ENCODE measurements at places on chromosomes 3 and 15. TPM values are rescaled to one million over a fixed set of nuclear protein-coding genes. Genes with fewer than 3 reads are reported as not detected.
A peak's percentile ranks its signal among the peaks of the same experiment; 100 is the strongest.

DNA sequence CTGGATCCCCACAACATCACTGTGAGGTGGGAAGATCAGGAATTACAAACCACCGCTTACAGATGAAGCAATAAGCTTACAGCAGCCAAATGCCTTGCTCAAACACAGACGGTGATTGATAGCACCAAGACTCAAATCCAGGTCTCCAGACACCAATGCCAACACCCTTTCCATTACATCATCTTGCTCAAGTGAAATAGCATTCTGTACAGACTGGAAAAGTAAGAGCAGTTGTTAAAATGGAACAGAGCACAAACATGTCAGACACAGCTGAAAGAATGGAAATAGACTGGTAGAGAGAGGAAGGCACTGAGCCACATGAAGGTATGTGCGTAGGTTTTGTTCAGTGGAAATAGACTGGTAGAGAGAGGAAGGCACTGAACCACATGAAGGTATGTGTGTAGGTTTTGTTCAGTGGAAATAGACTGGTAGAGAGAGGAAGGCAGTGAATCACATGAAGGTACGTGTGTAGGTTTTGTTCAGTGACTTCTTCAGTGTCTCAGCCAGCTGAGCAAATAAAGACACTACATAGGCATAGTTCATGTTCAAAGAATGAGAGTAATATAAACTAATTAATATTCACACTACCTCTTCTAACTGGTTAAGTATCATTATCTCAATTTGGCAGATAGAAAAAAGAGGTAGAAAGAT is 15.6 kb downstream of the CLDN1 start:
- peak; percentile 96 for ATAC-seq

- no peak for ATAC-seq
Measured at GRCh38 chr3:120212505-120212904, 72.5 kb downstream of the GPR156 start.

DNA sequence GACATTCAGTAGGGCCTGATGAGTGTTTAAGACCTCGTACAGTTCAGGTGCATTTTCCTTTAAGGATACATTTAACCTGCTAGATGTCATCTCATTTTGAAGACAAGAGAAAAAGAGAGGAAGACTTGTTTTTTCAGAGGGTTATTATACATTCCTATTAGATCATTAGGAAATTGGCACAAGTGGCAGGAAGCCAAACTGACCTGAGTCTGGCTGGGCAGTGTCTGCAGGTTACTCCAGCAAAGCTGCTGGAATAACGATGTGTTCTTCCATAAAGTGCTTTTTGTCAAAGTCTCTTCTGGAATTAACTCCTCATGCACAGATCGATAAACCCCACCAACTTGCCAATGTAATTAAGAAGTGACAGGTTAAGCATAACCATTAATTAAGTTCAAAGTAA is 396.4 kb upstream of the TPRG1 start:
- ATAC-seq: no peak

- no peak for ATAC-seq
Measured at GRCh38 chr3:159045279-159045885, 243.5 kb downstream of the MFSD1 start.

DNA sequence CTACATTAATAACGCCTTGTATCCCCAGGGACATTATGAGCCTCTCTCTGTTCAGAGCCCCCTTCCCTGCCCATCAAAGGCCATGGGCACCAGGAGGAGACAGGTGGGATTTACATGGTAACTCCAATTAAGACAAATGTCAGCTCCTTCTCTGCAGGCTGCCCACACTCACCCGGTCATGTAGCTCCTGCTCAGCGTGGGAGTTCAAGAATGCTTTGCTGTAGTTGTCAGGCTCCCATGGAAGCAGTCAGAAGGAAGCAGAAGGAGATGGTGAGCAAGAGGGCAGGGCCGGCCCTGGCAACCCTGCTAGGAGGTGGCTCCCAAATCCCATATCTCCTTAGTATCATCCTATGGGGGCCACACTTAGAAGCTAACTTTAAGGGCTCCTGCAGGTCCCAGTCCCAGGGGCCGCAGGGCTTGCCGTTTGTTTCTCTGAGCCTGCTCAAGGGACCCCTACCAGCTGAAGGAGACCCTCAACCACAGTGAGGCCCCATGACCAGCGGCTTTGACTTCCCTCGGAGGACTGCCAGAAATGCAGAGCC is 218.4 kb upstream of the TLE3 start:
- no peak for ATAC-seq

DNA sequence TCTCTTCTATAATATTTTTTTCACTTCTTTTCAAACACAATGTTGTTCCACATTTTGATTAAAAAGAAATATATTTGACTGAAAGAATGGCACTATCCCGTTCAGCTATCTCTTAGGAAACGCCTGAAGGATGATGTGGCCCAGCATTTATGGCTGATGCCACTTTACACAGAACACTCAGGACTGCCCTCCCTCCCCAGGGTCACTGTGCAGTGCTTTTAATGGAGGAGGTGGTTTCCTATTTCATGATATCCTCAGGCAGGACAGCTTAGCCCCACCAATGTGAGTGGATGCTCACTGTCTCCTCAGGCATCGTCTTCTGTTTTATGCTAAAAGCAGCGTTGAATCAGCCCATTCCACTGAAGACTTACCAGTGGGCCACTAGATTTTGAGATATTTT is 135.9 kb downstream of the KCNAB1 start:
- no peak for ATAC-seq

DNA sequence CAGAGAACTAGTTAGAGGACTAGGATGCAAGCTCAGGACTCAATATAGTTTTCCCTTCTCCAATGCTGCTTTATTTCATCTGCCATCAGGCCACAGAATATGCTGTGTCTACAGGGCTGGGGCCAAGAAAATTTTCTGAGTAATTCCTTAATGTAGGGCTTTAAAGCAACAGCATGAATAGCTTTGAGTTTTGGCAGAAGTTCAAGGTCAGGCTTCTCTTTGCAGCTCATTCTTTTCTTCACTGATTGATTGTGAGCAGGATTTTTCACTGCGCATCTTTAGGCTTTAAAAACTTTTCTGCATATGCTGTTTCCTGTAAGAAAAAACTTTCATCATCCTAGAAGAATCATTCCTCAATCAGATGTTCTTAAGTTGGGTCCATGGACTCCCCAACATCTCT is 4.6 kb downstream of the TMEM108 start:
- no peak for ATAC-seq

DNA sequence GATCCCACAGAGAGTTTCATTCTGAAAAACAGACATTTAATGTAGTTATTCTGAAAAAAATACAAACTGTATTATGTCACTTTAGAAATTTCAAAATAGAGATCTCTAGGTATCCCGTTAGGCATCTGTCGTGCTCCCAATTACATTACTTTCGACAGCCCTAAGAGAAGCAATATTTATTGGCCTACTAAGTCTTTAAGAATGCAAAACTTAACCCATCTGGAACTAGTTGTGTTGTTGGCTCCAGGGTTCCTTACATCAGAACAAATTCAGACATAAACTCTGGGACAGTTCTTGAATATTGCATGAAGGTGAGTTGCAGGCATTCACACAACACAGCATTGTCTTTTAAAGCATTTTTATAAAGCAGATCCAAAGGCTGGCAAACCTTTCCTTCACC is 498.4 kb downstream of the FHIT start:
- ATAC-seq: no peak

The CP gene
- 4.5 TPM for total RNA-seq

The LINS1 gene
- 14.6 TPM for total RNA-seq

The TXNRD3 gene
- 6.5 TPM for total RNA-seq

The POLQ gene
- 4.7 TPM for total RNA-seq

The PRSS50 gene
- total RNA-seq: not detected
